ENCODE measurements at places on chromosomes 1 and 21.

DNA sequence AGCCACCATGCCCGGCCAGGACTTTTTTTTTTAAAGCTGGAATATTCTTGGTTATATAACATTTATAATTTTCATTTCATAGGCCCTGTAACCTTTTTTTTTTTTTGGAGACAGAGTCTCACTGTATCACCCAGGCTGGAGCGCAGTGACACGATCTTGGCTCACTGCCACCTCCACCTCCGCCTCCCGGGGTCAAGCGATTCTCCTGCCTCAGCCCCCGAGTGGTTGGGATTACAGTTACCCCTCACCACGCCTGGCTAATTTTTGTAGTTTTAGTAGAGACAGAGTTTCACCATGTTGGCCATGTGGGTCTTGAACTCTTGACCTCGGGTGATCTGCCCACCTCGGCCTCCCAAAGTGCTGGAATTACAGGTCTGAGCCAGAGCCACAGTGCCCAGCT lies 12.6 kb downstream of the ZYG11B start:
- DNase-seq, result peak; percentile 10

GRCh38 chr1:214234635-214235025 lies 46.3 kb upstream of the SMYD2 start:
- no peak for DNase-seq

DNA sequence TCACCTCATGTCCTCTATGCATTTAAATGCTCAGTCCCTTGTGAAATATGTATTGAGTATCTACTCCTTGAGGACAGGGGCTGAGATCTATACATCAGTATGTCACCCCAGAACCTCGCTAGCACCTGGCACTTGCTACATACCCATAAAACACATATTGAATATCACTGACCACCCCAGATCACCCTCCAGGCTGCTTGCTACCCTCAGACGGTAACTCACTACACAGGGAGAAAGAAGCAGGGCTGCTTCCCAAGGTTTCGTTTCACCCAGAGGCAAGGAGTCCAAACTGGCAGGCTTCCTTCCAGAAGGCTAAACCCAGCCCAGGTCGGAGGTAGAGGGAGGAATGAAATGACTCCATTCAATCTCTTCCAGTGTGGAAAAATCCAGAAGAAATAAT lies 8.5 kb downstream of the INKA2 start:
- no peak for DNase-seq

DNA sequence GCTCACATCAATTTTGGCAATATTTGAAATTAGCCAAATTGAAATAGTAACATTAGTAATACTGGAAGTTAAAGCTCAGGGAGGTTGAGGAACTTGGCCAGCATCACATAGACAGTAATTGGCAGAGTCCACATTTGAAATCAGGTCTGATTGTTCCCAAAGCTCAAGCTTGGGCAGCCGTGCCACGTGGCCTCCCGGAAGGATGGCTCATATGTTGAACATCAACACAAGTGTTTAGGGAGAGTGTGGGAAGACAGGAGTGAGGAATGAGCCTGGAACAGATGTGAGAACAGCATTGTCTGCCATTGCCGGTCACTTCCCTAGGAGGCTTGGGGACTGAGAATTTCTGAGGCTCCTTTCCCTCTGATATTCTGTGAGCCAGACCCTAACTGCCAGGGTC lies 40.2 kb upstream of the RBM15 start:
- DNase-seq, result no peak

DNA sequence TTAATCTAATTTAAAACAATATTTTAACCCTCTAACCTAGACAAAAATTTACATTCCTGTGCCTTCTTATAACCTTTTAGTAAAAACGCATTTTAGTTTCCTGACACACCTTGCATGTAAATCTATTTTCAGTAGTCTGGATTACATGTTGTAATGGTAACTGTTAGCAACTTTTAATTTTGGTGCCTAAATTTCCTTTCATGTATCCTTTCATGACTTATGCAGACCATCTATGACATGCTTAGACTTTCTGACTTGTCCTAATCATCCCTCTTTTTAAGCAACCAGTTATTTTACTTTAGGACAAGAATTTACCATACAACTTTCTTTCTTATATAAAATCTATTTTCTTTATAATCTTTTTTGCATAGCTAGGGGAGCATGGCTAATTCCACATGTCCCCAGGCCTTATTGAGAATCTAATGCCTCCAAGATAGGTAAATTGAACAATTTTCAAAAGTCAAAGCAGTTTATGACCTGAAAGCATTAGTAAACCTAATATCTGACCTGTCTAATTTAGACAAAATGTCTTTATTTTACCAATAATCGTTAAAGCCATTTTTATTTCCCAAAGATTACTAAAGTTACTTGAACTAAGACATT lies 57.5 kb upstream of the IL12RB2 start:
- DNase-seq, result no peak
